ENCODE measurements at places on chromosomes 7 and 10.

DNA sequence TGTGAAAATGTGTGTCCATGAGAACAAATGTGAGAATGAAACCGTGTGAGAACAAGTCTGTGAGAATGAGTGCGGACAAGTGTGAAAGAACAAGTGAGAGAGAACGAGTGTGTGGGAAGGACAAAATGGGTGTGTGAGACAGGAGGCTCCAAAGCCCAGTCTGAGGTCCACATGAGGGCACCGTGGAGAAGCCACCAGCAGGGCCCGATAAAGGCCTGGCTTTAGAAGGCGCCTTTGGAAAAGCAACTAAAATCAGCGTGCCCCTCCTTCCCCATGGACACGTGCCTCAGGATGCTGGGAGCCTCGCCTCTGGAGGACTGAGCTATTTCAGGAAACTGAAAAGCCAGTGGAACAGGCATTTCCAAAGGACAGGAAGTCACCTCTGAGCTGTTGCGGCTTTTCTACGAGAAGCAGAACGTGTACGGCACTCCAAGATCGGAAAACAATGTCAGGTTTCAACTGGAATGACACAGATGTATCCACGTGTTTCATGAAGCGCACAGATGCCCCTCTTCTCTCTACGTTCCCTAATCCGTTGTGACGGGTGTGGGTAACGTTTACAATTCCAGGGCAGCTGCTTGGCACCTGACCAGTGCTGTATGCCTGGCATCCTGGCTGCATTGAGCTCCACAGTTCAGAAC is 46.4 kb downstream of the ESYT2 start:
- DNase-seq, result peak; percentile 34

GRCh38 chr7:30887464-30887872 is 24.2 kb upstream of the AQP1 start:
- DNase-seq, result peak; percentile 53

DNA sequence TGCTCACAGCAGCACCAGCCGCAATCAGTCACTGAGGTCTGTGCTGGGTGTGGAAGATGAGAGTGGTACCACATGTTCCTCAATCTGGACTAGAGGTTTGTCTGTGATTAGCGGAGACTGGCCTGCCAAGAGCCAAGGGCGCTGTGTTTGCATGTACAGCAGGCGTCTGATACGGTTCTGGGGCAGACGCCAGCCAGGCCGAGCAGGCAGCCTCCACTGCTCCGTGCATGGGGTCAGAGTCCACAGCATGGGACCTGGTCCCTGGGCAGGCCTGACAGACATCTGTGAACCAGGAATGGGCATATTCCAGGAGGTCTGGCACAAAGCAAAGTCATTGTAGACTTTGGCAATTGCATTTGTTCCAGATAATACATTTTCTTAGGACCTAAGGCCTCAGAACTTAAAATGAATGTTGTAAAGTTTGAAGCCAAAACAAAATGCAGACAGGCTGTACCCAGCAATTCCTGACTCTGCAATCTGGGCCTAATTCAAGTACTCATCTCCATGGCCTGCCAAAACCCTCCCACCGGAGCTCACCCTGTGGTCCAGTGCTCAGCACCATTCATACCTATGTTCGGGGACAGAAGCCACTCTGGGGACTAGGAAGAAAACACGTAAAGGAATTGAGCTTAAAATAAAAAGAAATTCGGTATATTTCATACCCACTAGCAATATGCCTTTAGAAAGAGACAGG is 50.0 kb upstream of the FAM20C start:
- peak; percentile 77 for DNase-seq

GRCh38 chr10:111116762-111117445 is 40.1 kb downstream of the ADRA2A start:
- DNase-seq, result no peak

GRCh38 chr10:119174109-119174508 is 4.5 kb downstream of the PRDX3 start:
- no peak for DNase-seq

DNA sequence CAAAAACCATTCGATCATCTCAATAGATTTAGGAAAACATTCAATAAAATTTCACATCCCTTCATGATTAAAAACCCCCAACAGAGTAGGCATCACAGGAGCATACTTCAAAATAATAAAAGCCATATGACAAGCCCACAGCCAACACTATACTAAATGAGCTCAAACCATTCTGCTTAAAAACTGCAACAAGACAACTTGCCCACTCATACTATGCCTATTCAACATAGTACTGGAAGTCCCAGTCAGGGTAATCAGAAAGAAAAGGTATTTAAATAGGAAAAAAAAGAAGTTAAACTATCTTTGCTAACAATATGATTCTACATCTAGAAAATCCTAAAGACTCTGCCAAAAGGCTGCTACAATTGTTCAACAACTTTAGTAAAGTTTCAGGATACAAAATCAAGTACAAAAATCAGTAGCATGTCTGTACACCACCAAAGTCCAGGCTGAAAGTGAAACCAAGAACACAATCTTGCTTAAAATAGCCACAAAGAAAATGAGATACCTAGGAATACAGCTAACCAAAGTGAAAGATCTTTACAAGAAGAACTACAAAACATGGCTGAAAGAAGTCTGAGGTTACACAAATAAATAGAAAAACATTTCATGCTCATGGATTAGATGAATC is 882.6 kb downstream of the GRM8 start:
- no peak for DNase-seq

DNA sequence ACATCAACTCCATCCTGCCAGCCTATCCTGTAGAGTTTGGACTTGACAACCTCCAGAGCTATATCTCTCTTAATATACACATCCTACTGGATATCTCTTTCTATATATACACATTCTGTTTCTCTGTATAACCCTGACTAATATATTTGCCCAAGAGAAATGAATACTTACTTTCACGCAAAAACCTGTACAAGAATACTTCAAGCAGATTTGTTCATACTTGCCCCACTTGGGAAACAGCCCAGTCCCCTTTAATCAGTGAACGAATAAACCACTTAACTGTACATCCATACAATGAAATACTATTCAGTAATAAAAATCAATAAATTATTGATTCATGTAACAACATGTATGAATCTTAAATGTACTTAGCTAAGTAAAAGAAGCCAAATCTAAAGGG is 251.1 kb upstream of the PHYHIPL start:
- no peak for DNase-seq

DNA sequence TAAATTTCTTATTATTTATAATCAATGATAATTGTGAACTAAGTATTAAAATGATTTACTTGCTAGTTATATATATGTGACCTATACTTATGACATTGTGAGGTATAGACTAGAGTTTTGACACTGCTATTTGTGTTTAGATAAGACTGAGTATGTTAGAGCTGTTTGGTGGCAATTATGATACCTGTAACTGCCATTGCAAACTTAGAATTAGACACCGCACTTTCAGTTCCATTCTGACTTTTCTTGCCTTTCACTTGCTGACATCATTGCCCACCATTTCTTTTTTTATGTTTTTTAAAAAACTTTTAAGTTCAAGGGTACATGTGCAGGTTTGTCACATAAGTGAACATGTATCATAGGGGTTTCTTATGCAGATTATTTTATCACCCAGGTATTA is 214.5 kb downstream of the MBL2 start:
- no peak for DNase-seq

DNA sequence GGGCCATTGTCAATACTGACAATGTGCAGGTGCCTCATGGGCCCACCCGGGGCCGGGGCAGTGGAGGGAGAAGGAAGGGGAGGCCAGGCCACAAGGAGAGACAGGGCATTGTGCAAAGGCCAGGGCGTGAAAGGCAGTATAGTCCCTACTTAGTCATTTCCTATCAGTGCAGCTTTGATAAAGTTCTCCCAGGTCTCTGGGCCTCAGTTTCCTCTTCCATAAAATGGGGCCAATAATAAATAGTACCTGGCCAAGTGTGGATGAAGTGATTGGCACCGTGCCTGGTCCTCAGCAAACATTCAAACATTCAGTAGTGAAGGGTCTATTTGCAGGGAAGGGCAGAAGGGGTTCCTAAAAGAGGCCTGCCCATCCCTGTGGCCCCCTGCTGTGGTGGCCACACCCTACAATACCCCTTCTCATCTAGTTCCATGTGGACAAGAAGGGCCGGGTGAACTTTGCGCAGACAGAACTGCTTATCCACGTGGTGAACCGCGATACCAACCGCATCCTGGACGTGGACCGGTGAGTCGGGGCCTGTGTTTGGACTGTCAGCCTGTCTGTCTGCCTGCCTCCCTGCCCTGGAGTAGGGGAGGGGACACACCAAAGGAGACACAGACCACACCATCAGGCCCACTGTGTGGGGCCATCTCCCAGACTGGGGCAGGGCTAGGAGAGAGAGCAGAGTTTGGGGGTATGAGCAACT is 36.9 kb upstream of the VSIR start:
- no peak for DNase-seq

GRCh38 chr10:74994854-74995253 is 116.6 kb upstream of the SAMD8 start:
- no peak for DNase-seq

- DNase-seq, result no peak
Observed at GRCh38 chr10:118259288-118259906, 82.7 kb downstream of the FAM204A start.

- DNase-seq, result peak; percentile 59
Observed at GRCh38 chr10:85927952-85928665, 438.5 kb downstream of the GRID1 start.

GRCh38 chr10:49418328-49418727 is 22.4 kb upstream of the DRGX start:
- no peak for DNase-seq

- DNase-seq, result no peak
Observed at GRCh38 chr7:46652317-46652716, 731.2 kb upstream of the IGFBP3 start.

GRCh38 chr7:115910541-115911164 is 119.9 kb downstream of the TFEC start:
- peak; percentile 81 for DNase-seq

- DNase-seq, result peak; percentile 73
Observed at GRCh38 chr10:110865809-110866482, 5.8 kb upstream of the PDCD4 start.

DNA sequence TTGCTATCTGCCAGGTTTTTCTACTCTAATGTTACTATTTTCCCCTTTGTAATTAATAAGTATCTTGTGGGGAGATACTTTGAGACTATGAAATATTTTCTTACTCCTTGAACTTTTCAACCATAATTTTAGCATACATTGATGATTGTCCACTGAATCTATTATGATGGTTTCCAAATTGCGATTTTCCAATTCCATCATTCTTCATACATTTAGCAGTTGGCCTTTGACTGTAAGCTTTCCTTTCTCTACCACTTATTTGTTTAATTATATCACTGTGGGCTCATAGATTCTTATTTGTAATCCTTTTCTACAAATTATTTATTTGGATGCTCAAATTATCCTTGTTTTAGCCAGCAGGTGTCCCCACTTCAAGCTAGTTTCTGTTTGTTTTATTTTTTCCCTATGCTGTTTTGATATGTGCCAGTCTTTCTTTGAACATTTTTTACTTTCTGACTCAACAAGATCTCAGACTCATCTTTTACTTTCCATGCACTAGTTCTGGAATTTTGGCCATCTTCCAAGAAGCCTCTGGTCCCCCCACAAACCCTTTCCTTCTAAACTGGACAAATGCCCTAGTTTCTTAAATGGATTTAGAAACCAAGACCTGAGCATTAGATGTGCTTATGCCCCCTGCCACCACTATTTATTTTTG is 11.4 kb upstream of the MRPS16 start:
- peak; percentile 13 for DNase-seq

DNA sequence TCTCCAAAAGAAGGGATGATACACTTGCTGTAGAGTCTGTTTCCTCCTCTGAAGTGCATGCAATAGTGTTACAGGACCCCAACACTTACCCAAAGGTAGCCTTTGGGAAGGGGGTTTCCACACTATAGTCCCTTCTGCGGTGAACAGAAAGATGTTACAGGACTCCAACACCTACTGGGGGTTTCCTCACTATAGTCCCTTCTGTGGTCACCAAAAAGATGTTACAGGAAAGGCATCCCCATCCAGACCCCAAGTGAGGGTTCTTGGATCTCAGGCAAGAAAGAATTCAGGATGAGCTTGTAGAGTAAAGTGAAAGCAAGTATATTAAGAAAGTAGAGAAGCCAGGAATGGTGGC is 69.2 kb upstream of the PIK3CG start:
- DNase-seq, result no peak

GRCh38 chr10:21195252-21195651 is 298.1 kb upstream of the NEBL start:
- DNase-seq, result peak; percentile 31

DNA sequence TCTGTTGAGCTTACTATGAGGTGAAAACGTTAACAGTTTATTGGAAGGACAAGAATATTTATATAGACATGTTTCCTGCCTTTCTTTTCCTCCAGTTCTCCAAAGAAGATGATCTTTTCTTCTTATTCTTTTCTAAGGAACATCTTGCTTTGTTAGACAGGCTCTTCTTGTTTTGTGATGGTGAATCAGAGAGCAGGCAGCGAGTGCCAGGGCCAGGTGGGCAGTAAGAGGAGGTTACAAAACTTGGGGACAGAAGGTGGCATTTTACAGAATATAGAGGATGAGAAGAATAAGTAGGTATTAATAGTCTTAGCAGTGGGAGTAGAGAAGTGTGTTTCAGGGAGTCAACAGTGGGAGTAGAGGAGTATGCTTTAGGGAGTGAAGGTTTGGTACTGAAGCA is 223.6 kb downstream of the ARL4A start:
- DNase-seq, result no peak

DNA sequence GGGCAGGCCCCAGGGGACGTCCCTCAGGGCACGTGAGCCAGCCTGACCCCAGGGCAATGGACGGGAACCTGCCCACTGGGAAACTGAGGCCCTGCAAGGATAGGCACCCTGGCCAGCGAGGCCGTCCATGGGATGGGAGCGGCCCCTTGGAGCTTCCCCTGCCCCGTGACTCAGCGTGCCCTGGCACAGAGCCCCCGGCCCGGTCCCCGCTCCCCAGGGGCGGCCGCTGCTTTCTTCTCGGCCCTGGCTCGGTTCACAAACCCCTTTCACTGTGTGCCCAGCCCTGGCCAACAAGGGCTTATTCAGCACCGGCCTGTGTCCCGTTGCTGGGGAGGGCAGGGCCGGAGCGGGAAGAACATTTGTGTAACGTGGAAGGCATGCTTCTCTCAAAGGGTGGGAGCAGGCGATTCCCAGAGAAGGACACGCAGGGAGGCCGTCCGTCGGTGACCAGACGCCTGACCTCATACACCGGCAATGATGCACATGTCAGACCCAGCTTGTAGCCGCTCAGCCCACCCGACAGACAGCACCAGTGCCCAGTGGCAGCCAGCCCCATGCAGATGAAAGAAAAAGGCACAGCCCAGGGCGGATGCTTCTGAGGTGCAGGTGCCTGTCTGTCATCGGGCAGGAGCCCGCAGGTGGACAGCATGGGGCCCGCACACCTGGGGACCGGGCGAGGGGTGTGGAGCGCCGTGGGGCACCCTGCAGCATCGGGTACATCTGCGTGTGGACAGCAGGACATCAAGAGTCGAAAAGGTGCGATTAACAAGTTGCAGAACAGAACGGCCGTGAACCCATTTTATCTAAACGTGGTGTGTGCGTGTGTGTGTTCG is 94.5 kb downstream of the PDGFA start:
- no peak for DNase-seq
